Colonic mucosa (tissue), 4 donors: ENCODE measurements at places on chromosomes 11 and 22.

- DNase-seq = no peak
Measured at GRCh38 chr11:76139314-76139713, 67.0 kb downstream of the WNT11 start.

DNA sequence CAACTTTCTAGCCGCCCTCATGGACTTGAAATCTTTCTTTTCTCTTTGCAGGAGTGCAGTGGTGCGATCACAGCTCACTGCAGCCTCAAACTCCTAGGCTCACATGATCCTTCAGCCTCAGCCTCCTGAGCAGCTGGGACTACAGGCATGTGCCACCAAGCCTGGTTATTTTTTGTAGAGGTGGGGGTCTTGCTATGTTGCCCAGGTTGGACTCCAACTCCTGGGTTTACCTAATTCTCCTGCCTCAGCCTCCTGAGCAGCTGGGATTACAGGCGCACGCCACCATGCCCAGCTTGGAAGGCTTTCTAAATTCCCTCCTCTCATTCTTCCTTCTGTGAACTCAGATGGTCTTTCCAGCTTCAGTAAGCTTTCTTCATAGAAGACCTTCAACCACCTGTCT lies 4.7 kb upstream of the APOA1 start:
- no peak for DNase-seq

DNA sequence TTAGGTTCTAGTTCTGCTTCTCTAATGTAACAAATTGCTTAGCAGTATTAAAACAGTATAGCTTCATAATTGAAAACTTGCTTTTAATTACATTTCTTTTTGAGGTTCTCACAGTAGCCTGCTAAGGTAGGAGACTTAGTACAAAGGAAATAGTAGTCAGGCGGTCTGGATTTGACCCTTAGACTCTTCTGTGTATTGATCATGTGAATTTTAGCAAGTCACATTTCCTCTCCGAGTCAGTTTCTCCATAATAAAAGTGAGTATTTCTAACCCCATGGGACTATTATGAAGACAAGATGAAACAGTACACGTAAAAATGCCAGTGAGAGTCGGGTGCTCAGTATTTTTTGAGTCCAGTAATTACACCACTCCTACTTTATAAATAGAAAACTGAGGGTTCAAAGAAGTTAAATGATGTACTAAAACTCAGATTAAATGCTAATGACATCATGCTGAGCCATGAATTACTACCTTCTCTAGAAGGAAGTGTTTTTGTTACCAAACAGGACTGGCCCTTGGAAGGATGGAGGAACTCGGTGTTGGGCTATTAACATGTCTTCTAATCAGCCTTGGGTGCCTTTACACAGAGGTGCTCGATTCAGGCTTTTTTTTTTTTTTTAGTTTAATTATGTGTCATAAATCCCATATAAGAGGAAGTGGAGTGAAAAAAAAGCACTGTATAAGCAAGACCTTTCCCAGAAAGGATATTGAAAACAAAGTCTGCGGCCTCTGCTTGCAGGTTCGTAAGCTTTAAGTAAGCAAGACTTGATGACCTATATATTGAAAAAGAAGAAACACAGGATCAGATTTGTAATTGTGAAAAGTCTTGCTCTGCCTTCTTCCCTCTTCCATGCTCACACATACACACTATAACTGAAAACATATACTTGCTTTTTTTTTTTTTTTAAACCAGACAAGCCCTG lies 109.0 kb downstream of the EMSY start:
- peak; percentile 46 for DNase-seq

DNA sequence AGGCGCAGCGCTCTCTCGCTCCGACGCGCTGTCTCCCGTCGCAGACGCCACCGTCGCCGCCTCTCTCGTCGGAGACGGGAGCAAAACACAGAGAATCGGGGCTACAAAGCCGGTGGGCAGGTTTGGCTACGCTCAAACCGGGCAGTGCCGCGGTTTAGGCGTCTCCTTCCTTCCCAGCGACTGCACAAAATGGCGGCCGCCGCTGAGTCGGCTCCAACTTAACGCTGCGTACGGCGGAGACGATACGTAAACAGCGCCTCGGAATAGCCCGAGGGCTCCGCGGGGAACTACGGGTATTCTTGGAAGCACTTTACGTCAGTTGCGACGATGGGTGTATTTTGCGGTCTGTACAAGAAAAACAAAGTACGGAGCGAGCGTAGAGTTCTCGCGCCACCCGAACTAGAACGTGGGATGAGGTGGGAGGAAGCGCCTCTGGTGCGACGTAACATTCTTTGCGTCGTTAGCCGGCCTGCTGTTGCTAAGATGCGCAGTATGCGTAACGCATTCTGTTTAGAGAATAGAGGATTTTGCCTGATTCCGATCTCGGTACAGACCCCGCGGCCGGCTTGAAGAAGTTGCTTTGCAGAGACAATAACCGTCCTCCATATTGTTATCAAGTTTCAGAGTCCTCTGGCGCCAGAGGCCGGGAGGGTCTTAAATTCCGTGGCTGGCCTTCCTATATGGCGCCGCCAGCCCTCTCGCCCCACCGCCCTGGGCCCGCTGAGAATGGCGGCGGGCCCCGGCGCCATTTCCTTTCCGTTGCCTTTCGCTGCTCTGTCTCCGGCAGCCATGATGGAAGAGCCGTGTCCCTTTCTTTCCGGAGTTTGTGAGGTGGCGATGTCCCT lies at the start of gene DDX17:
TSS of gene DDX17 (minus strand) at position 194 of the 845 bp plus-strand sequence.
- DNase-seq = peak; percentile 95

DNA sequence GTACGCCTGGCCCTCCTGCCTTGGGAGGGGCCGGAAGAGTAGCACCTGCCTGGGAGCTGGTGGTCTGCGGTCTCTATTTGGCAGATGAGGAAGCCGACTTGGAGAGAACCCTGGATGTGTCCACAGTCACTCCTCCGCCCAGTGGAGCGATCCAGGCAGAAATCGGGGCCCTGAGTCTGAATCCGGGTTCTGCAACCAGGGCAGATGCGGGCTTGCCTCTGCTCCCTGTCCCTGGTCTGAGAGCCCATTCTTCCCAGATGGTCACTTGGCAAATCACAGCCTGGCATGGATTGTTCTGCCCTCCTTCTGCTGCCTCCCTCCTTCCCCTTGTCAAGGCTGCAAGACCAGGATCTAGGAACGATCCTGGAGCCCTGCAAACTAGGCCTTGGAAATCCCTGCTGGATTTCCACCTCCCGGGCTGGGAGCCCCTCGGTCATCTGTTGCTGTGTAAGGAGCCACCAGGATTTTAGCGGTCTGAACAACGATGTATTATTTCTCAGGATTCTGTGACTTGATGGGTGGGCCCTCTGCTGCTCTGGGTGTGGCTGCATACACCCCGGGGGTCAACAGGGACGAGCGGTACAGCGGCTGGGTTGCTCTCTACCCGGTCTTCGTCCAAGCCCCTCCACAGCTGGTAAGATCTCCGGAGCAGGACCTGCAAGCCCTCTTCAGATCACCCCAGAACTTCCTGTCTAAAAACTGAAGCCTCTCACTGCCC lies 2.0 kb upstream of the ASCL2 start:
- peak; percentile 10 for DNase-seq

DNA sequence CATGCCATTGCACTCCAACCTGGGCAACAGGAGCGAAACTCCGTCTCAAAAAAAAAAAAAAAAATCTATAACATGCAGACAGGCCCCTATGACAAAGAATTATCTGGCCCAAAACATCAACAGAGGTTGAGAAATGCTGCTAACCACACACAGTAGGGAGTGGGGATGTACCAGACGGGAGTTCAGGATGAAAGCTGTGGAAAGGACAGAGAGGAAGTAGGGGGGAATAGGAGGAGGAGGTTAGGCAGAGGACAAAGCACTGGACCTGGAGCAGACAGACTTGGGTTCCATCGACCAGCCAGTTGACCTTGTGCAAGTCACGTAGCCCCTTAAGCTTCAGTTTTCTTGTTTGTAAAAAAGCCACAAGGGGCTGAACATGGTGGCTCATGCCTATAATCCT lies 12.5 kb downstream of the LRP4 start:
- no peak for DNase-seq

GRCh38 chr11:91230647-91231046 lies 994.0 kb upstream of the FAT3 start:
- DNase-seq = no peak

- DNase-seq = peak; percentile 22
Measured at GRCh38 chr11:116696381-116696941, 76.3 kb downstream of the BUD13 start.

GRCh38 chr22:42623301-42623751 lies 8.6 kb upstream of the POLDIP3 start:
- peak; percentile 71 for DNase-seq

DNA sequence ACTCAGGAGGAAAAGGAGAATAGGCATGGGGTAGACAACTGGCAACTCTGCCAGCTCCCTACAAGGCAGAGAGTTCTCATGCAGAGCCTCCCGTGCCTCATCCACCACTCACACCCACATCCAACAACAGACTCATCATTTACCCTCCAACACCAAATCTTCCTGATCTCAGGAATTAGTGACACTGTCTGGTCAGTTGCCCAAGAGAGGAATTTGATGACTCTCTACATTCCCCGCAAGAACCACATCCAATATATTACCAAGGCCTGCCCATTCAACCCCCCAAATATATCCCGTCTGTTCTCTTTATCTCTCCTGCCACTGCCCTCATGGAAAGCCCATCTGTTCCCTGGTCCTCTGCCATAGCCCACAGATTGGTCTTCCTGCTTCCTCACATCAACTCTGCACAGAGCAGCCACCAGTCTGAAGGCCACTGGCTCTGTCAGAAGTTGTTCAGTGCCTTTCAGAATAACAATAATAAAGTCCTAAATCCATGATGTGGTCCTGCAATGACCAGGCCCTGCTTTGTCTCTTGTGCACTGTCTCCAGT lies 57.5 kb upstream of the CD82 start:
- DNase-seq = no peak

DNA sequence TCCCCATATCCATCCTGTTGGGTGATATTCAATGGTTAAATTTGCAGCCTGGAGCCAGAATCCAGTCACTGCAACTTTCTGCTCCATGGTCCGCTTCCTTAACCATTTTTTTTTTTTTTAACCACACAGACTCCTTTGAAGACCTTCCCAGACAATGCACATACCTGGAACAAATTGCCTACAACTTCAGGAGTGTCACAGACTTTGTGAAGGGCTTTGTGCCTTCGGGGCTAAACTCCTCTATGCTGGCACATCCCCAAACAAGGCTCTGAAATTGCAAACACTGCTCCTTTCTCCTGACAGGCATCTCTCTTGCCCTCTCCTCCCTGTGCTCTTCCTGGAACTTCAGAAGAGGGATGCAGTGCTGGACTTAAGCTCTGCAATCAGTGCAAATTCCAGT lies 40.6 kb downstream of the TENM4 start:
- no peak for DNase-seq

DNA sequence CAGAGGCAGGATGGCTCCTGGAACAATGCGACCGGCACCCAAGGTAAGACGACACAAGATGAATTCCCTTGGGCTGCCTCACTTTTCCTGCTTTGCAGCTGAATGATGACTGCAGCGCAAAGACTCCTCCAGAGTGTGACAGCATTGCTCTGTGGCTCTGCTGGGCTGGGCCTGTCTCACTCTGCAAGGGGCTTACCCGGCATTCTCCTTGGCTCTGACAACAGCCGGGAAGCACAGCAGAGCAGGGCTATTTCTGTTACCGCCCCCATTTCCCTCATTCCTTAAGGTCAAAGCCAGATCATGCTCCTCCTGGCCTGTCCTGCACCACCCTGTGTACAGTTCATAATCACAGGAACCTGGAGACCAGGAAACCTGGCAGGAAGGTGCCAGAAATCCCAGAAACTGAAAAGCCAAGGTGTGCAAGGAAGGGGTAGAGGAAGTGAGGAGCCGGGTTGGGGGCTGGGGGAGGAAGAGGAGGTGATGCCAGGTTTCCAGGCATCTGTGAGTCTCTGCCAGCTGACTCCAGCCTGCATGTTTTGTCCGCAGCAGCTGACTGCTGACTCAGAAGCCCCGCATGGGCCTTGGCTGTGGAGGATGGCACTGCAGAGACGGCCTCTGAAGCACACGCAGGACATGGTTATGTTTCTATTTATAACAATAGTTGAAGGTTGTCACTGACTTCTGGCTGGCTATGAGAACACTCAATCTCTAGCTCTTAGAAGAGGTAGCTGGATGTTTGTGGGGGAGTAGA lies 113.6 kb downstream of the MICAL3 start:
- peak; percentile 27 for DNase-seq

DNA sequence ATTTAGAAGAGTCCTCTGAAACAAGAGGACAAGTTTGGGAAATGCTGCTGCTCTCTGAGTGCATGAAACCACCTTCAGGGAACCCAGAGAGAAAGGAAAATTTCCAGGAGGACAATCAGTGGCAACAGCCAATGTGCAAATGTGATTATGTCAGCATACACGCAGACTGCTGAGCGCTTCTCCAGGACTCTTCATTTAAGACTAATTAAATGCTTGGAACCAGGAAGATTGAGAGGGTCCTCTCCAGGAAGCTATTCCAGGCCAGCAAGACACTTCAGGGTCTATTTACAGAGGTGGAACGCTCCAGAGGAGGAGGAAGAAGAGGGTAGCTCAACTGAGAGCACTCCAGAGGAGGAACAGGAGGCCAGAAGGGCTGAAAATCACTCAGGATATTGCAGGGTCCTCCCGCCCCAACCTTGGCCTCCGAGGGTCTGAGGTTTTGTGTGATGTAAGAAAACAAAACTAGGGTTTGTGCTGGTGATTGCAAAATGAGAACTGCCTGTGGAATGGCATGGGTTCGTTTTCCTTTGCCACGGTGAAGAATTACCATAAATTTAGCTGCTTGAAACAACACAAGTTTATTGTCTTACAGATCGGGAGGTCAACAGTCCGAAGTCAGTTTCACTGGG lies 14.1 kb upstream of the HTR3A start:
- no peak for DNase-seq

- no peak for DNase-seq
Measured at GRCh38 chr11:94519478-94520084, 7.3 kb downstream of the C11orf97 start.

DNA sequence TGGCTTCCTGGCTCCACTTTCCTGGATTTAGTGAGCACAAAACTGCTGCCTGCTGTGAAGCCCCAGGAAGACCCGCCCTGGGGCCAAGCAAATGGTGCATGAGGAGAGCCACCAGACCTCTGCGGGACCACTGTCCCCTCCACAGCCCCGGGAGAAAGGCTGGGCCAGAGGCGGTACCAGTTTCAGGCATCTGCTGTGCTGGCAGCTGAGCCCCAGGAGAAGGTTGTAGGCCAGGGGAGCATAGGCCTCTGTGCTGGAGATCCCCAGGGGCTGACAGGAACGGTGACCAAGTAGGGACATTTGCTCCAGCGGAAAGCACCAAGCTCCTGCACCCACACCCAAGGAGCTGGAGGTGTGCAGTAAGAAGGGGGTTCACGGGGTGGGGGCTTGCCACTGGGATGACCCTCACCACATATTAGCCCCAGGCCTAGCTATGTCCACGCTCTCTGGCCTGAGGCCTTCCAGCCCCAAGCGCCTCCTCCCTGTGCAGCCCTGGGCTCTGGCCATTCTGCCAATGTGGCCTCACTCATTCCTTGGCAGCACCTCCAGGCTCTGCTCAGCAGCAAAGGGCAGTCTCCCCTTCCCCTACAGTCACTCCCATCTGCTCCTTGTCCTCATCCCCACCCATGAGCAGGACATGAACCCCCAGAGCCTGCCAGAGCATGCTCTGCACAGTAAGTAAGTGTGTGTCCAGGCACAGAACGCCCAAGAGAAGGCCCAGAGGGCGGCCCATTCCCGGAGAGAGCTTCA lies 24.0 kb upstream of the COMT start:
- no peak for DNase-seq
